ENCODE measurements at places on chromosomes 16 and 17.

GRCh38 chr17:45925311-45925710 lies 31.0 kb downstream of the MAPT start:
- no peak for DNase-seq

GRCh38 chr17:28404007-28404406 lies 2.0 kb downstream of the SLC46A1 start:
- no peak for DNase-seq

DNA sequence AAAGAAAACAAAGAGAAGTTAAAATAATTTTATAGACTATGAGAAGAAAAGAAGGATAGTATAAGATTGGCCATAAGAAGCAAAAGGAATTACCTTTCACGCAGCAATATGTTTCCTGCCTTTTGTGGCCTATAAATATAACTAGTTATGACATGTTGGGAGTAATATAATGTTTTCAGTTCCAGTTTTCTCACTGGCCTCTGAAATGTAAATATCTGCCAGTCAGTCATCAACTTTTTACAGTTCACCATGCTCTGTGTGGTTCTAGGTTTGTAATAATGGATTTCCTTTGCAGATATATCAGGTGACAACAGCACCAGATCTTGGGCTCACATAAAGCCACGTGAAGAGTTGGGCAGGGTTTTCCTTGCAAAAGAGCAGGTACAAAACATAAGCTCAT lies 94.3 kb downstream of the ABCA8 start:
- no peak for DNase-seq

GRCh38 chr17:33202021-33202420 lies 91.1 kb downstream of the ASIC2 start:
- no peak for DNase-seq

DNA sequence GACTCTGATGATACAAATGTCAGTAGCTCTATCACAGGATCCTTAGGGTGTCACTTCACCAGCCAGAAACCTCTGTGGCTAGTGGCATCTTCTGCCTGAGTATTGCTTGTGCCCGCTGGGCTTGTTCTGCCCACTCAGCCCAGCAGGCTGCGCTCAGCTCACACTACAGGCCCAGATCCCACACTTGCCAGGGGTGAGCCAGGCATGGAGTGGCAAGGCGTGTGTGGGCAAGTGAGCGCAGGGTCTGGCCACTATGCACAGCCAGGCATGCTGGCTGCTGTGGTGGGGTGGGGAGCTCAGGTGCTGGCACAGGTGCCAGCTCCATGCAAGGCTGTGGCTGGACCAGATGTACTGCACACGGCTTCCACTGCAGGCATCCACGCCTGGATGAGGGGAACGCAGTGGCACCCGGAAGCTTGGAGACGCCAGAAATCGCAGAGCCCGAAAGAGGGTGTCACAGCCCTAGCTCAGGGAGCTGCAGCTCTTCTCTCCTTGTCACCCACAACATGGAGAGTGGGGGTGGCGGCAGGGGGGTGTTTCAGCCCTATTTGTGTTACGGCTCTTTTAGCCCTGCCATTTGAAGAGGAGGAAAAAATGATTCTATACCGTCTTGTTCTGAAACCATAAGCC lies 10.2 kb downstream of the CFAP97D1 start:
- no peak for DNase-seq

DNA sequence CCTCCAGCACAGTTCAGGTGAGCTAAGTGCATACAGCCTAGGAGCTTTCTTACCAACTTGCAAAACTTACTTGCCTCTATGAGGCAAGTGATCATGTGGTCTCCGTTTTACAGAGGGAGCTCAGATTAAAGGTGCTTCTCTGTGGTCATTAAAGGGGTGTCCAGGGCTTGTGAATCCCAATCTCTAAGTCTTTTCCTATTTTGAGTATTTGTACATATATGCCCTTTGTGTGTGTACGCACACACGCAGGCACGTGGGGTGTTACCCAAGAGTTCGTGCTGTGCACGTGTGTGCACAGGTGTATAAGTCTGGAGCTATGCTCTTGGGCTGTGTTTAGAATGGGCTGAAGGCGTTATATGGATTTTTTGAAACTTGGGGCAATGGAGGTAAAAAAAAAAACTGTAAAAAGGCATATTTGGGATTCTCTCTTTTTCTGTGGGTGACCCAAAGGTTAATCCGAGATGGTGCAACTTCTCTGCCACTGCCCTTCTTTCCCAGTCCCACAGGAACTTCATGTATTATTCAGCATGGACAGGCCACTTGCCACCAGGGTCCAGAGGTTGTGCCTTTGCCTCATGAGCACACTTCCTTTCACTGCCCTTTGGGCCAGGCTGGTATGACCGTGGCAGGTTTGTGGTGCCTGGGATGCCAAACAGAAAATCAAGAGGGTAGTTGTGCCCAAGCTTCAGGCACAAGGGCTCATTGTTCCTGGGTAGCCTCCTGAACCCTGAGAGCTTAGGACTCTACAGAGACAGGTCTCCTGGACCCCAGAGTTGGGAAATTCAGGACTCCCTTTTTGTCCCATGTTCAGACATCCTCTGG lies 1.5 kb downstream of the ABCC3 start:
- DNase-seq, result no peak

- DNase-seq, result peak; percentile 75
Measured at GRCh38 chr17:43791589-43791988, 11.4 kb downstream of the CFAP97D1 start.

DNA sequence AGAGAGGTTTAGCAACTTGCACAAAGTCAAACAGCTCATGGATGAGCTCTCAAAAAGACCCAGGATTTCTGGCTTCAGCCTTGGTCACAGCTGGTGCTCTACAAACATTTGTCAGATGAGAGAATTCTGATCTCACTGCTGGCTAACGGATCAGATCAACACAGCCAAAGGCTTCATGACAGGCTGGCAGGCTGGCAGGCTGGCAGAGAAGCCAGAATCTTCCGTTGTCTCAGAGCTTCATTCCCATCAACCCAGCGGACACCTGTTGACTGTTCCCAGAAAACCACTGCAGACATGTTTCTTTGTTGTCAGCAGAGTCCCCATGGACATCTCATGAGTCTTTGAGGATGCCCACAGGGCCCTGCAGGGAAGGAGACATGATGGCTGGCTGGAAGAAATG lies 303.8 kb upstream of the ASIC2 start:
- no peak for DNase-seq

DNA sequence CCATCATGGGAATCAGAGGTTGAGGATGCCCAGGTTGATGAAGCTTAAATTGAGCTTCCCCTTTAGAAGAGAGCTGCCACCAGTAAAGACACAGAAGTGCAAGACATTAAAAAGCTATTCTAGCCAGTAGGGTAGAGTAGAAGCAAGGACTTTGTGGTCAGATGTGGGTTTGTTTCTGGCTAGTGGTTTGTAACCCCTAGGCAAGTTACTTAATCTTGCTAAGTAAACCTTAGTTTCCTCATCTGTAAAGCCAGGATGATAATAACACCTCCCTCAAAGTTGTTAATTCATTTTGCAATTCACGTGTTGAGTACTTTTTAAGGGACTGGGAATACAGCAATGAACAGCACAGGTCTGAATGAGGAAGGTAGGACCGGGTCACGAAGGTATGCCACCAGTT lies 3.6 kb downstream of the SNTB2 start:
- no peak for DNase-seq

- DNase-seq, result no peak
Measured at GRCh38 chr17:76574166-76574565, 11.5 kb downstream of the ST6GALNAC2 start.

DNA sequence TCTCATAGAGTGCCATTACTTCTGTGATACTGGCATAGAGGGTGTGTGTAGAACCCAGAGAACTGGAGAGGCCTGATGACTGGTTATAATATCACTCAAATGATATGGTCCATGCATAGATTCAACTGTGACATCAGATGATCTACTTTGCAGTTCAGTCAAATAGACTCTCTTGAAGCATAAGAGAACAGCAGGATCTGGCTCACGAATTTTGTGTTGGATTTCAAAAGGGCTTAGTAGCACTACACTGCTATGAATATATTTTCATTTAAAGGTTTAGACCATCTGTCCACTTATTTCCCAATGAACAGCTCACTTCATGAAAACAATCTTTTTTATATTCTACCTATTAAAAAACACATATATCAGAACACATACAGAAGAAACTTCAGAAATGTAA lies 119.7 kb downstream of the KIF2B start:
- DNase-seq, result no peak

- no peak for DNase-seq
Measured at GRCh38 chr16:22225060-22225459, 19.0 kb downstream of the EEF2K start.

DNA sequence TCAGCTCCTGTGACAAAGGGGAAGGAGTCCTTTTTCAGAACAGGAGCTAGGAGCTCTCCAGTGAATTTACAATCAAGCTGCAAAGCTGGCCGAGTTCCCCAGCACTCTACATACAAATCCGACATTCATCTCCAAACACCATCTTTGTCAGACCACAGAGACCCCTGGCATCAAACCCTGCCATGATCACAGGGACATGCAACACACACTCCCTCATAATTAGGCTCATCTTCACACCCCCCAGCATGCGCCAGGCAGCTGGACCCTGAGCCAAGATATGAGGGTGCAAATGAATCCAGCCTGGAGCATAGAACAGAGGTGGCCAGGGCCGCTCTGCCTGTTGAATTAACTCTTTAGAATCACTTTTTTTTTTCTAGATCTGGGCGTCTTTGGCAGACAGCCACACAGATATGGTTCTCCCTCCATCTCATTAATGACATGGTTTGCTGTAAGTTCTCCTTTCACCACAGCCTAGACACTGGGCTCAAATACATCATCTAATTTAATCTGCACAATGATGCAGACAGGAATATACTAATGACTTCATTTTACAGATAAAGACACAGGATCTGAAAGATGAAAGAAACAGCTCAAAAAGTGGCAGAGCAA lies 366.3 kb downstream of the NPIPA8 start:
- no peak for DNase-seq

DNA sequence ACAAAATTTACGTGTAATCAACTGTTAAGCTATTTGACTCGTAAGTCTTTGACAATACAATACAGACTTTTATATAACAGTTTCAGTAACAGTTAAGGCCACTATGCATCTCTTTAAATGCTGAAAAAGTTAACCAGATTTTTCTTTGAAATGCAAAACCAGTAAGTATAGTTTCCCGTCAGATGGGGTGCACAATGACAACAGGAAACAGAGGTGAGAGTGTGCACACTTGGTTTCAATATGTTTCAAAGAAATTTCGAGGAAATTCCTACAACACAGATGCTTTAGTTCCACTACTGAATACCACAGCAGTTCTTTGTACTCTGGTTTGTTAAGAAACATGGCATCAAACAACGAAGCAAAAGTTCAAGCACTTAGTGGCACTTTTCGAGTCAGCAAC lies 48.4 kb downstream of the RNF157 start:
- peak; percentile 29 for DNase-seq

DNA sequence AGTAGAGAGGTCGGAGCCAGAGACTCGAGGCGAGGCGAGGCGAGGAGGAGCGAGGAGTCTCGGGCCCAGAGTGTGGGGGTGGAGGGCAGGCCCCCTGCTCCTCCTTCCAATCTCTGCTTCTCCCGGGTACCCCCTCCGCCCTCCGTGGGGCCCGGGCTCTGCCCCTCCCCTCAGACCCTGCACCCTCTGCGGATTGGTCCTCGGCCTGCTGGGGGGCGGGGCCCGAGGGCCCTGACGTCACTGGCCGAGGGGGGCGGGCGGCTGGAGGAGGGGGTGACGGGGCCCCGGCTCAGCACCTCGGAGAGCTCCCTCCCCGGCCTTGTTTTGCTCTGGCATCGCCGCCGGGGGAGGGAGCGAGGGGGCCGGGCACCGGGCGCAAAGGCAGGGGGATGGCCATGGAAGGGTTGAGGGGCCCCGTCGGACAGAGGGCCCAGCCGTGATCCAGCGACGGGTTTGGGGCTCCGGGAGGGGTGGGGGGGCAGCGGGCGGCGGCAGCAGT lies at the start of gene RUNDC3A:
Gene RUNDC3A, plus strand, starts transcription at position 282 of the 499 bp plus-strand sequence. CDS start 232 bp downstream, outside the sequence.
- DNase-seq, result peak; percentile 77

DNA sequence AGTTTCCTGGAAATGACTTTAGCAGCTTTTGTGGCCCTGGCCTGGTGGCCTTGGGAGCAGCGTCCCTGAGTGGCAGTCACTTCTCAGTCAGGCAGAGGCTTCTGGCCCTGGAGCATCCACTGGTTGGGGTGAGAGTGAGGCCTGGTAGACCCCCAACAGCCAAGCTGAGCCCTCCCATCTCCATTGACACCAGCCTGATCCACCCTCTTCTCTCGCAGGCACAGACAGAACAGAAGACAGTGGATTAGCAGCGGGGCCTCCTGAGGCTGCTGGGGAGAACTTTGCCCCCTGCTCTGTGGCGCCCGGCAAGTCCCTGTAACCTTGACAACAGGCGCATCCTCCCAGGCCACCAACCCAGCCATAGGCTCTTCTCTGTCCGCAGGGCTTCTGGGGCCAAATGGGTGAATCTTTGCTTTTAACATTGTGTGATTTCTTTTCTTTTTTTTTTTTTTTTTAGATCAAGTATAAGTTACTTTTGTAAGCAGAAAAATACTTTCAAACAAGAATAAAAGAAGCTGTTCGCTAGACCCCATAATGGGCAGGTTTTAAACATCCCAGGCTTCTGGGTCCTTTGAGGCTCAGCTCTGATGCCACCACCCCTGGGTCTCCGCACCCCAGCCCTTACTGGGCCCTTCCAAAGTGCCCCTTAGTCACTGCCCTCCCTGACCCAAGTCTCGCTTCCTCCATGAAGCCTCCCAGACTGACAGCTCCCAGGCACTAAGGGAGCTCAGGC lies 12.7 kb upstream of the FLYWCH1 start:
- no peak for DNase-seq

GRCh38 chr17:27919079-27919478 lies 25.9 kb upstream of the LYRM9 start:
- peak; percentile 13 for DNase-seq

DNA sequence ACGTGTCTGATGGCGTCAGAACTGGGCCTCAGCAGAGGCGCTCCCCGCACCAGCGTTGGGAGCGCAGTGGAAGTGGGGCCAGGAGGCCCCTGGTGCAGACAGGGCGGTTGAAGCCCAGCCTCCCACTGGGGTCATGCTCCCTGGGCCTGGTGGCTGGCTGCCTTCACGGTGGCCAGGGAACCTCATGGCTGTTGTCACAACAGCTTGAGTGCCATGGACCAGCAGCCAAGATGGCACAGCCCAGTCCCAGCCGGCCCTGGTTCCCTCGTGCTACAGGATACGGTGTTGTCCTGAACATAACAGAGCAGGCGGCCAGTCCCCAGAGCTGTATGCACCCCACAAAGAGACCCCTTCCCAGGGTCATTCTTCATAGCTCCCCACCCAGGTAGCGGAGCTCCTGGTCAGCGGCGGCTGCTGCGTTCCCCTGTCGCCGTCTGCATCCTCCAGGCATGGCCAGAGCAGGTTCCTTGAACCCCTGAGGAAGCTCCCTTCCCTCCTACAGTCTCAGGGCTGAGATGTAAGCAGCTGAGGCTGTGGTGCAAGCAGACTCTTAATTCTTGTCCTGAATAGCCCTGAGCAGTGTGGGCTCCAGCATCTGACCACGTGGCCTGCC lies 29.7 kb downstream of the NME3 start:
- no peak for DNase-seq

Measured in choroid plexus epithelial cell (primary cell).